ENCODE measurements at places on chromosomes 5 and 9. TPM values are rescaled to one million over a fixed set of nuclear protein-coding genes. Genes with fewer than 3 reads are reported as not detected.

DNA sequence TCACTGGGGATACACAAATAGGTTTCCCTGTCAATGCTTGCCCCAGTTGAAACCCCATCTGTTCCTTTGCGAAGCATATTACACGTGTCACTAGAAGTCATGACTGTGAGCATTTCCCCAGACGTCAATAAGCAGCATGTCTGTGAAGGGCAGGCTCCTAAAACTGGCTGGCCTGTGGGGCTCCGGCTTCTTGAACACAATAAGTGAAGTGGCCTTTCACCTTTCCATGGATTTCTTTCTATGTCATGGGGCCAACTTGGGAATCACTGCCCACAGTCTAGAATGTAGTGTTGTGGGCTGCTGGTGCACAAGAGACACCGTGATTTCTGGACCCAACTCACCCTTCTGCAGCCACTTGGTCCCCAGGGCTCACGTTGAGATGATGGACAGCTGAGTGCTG, 60.4 kb upstream of the CTSL start:
- no peak for DNase-seq
- H3K4me3 ChIP-seq, result no peak overlapping the region
- H3K27me3 ChIP-seq, result peaks cover 6% of the 10 kb centered on the region
- no peak overlapping the region for H3K27ac ChIP-seq

DNA sequence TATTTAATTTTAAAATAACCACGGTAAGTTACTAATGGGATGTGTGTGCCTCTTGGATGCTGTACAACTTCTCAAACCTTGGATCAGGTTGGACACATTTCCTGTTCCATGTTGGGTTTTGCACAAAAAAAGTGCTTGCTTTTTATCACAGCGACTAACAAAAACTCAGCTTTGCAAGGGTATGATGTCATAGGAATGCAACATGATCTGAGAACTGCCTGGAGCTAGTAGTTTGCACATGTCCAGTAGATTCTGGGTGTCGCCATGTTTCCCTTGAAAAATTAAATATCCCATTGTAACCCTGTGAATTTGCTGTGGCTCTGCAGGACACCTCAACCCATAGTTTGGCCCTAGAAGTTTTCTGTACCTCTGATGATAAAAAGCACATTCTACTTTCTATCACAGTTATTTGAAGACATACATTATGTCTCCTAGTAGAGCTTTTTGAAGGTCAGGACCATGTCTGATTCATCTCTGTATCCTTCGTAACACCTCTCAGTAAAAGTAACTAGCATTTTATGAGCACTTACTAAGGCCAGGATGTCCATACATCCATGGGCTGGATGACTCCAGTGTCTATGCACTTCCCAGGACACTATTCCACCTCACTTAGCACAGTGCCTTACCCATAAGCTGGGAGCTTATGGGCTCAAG, 11.5 kb upstream of the FRMPD1 start:
- H3K27ac ChIP-seq, result no peak overlapping the region
- no peak for DNase-seq
- H3K27me3 ChIP-seq, result peaks cover 24% of the 10 kb centered on the region
- H3K4me1 ChIP-seq, result no peaks in the 10 kb centered on the region
- no peak overlapping the region for H3K4me3 ChIP-seq
- no peaks in the 10 kb centered on the region for H3K36me3 ChIP-seq

GRCh38 chr5:79687889-79688288, 1.7 kb upstream of the CMYA5 start:
- peak overlapping the region; percentile 17 for H3K27ac ChIP-seq
- no peak for DNase-seq
- no peaks in the 10 kb centered on the region for H3K27me3 ChIP-seq
- H3K4me3 ChIP-seq, result no peak overlapping the region
- peaks cover 25% of the 10 kb centered on the region for H3K36me3 ChIP-seq

DNA sequence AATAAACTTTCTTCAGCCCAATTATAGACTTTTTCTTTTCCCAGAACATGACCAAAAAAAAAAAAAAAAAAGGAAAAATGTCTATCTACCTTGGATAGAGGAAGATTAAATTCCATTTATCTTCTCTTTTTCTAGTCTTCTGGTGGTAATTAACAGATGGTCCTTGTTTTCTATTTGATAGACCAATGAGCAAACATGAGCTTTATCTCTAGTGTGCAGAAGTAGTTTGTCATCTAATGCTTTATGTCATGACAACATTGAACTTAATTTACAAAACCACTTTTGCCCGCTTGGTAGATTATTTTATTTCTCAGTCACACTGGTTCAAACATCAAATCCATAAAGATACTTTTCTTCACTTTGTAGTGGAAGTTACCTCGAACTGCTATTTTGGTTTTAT, 69.5 kb upstream of the ELL2 start:
- no peaks in the 10 kb centered on the region for H3K27me3 ChIP-seq
- H3K36me3 ChIP-seq, result no peaks in the 10 kb centered on the region
- no peak overlapping the region for H3K4me3 ChIP-seq
- no peak for DNase-seq
- H3K27ac ChIP-seq, result no peak overlapping the region
- H3K4me1 ChIP-seq, result no peaks in the 10 kb centered on the region

- peaks cover 11% of the 10 kb centered on the region for H3K4me1 ChIP-seq
- peak; percentile 50 for DNase-seq
- no peaks in the 10 kb centered on the region for H3K27me3 ChIP-seq
- peak overlapping the region; percentile 10 for H3K27ac ChIP-seq
- H3K36me3 ChIP-seq, result no peaks in the 10 kb centered on the region
- H3K4me3 ChIP-seq, result no peak overlapping the region
Measured at GRCh38 chr5:127898551-127899213, 184.9 kb upstream of the SLC12A2 start.

DNA sequence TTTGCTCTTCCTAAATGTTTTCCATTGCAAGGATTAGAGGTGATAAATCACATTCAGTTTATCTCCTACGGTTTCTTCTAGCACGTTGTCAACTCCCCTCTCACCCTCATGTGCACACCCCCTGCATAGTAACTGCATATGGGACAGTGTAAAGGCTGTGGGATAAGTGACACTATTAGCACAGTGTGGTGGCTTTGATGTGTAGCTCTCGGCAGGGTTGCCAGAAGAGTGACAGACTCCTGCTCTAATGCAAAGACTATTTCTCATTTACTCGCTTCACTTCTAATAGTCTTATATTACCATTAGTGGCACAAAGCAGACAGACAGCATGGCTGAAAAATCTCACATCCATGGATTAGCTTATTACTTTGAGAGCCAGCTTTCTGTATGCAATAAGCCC, 454.6 kb downstream of the CETN3 start:
- H3K4me3 ChIP-seq, result no peak overlapping the region
- DNase-seq, result no peak
- no peak overlapping the region for H3K27ac ChIP-seq
- H3K27me3 ChIP-seq, result no peaks in the 10 kb centered on the region
- H3K36me3 ChIP-seq, result no peaks in the 10 kb centered on the region

TAF1L gene
- total RNA-seq, result 0.05 TPM

HAVCR2 gene
- total RNA-seq, result 19.7 TPM

ETF1 gene
- total RNA-seq, result 111 TPM
